ENCODE measurements at places on chromosomes 1 and 21.

DNA sequence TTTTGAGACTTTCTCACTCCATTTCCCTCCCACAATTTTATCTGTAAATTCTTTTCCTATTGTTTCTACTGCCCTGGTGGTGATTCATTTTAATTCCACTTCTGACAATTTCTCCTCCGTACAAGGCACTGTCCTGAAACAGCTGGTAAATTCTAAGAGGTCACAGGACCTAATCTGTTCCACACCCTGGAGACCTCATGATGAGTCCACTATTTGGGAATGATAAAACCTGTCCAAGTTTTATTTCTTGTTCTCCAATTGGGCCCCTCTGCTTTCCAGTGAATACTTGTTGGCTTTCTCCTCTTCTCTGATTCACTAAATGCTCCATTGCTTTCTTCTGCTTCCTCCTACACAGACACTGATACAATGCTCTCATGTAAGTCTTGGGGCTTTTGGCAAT lies 343.1 kb upstream of the DUSP10 start:
- no peak for DNase-seq

DNA sequence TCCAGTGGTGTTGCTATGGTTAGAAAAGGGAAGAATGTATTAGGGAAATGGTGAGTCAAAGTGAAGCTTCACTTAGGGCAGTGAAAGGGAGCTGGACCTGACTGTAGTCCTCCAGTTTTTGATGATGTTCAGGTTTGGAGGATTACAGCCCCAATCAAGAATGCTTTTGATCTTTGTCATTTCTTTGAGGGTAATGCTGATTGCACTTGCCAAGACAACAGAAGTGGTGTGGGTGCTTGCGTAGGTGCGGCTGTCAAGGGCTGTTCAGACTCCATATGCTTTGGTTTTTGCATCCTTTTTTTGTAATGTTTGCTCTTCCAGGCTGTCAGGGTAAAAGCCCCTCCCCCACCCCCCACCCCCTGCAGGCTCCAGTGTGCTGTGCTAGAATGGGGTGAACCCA lies 38.9 kb downstream of the HHAT start:
- no peak for DNase-seq

DNA sequence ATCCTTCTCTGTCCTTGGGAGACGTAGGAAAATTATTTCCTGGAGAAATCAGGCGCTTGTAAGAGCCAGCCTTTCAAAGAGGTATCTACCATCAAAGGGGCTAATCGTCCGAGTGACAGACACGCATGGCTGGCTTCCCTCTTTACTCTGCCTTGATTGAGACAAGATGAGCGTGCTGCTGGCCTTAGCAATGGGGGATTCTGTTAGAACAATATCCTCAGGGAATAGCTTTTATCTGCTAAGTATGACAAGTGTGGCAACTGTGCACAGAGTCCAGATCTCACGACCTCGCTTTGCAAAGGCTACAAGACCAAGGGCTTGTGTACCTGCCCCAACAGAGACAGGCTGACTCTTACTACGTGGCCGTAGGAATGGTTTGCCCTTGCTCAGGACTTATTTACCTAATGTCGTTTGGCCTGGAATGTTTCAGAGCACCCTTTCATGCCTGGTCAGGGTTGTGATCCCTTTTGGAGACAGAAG lies 417.1 kb downstream of the KIF26B start:
- DNase-seq = no peak

DNA sequence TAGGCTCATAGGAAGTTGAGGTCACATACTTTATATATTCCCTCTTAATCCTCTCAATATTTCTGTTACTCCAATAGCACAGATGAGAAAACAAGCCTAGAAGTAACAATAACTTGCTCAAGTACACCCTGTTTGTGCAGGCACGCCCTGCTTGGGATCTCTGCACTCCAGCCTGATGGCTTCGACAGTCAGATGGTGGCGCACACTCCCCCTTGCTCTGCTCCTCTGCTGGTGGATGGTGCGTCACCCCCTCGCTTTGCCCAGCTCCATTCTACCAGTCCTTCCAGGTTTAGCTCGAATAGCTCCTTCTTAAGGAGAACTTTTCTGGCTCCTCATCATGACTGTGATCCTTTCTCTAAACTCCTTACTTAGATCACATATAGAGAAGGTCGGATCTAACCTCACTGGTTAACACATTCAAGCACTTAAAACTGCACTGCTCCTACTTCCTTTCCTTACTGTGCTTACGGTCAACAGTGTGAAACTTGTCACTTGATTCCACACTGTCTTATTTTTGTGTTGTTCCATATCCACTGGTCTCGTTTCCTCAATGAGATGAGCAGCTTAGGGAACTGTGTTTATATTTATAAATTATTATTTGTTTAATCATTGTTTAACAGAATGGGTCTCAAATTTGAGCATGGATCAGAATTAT lies 3.0 kb downstream of the TSPAN2 start:
- no peak for DNase-seq

GRCh38 chr1:184449916-184450315 lies 63.1 kb downstream of the C1orf21 start:
- no peak for DNase-seq

GRCh38 chr1:151314137-151314875 lies 12.9 kb downstream of the PI4KB start:
- peak; percentile 97 for DNase-seq
